ENCODE measurements at places on chromosomes 7 and 10.

GRCh38 chr10:124611738-124612137 lies 132.4 kb downstream of the FAM53B start:
- no peak for DNase-seq

DNA sequence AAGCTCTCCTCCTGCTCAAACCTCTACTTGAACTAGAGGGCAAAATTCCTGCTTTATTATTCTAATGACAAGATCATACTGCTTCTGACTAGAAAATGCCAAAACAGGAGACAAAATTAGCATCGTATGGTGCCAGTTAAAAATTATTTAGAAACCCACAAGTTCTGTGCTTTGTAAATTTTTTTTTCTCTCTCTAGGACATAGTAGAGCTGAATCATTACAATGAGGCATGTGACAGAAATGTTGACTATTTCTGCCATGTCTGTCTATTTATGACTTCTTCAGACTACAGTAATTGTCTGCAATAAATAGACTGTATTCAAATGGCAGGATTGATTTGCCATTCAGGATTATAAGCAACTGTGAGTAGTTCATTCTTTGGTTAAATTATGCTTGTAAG lies 335.8 kb downstream of the PRPF18 start:
- DNase-seq = no peak

GRCh38 chr10:96124230-96125141 lies 5.6 kb upstream of the ZNF518A start:
- no peak for DNase-seq

- no peak for DNase-seq
Observed at GRCh38 chr7:102289057-102289456, 2.4 kb downstream of the SH2B2 start.

- DNase-seq = no peak
Observed at GRCh38 chr7:135601182-135601581, 43.5 kb downstream of the NUP205 start.

DNA sequence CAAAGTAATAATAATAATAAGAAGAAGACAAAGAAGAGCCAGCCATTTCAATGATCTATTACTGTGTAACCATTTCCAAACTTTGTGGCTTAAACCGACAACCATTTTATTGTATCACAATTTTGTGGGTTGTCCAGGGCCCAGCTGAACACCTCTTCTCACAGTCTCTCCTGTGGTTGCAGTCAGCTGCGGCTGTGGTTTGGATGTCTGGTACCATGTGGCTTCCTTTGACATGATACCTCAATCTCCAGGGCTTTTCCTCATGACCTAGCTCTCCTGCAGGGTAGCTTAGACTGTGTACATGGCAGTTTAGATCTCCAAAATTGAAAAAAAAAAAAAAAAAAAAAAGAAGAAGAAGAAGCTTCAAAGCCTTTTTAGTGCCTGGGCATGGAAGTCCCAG lies 72.6 kb upstream of the NFKB2 start:
- no peak for DNase-seq

DNA sequence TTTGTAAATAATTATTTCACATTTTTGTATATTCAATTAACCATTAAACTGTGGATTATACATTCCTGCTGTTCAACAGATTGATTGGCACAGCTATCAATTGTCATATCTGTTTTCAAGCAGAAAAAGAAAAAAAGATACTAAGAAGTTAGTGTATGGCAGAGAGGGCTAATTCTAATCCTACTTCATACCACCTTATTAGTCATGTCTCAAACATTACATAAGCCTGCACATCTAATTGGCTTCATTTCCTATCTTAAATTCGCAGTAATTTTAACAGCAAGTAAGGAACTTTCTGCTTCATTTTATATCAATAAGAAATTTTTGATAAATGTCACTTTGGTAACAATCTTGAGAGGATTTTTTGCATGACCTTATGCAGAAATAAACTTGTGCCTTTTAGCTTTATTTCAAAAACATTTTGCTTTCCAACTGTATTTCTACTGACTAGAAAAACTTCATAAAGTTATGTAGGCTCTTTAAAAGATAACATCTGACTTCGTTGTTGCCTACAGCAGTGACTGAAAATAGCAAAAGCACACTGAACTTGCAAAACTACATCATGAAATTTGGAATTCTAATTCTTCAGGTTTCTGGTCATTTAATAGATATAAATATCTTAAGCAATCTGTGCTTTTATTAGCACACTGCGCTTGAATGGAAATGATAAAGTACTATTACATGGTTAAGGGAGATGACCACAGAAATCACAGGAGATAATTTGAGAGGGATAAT lies 111.5 kb downstream of the SEMA3C start:
- DNase-seq = no peak
